Pancreas (tissue), 10 donors: ENCODE measurements at places on chromosomes 4 and X. TPM values are rescaled to one million over a fixed set of nuclear protein-coding genes. Genes with fewer than 3 reads are reported as not detected.
A peak's percentile ranks its signal among the peaks of the same experiment; 100 is the strongest.

Gene HTN1
- total RNA-seq: not detected

GRCh38 chr4:63325140-63325539 is 1084.1 kb downstream of the TECRL start:
- DNase-seq: no peak

Gene NDNF
- total RNA-seq: 0.12 TPM

Gene RAB40A
- 0.19 TPM for total RNA-seq

GRCh38 chrX:107970073-107970472 is 12.1 kb downstream of the TEX13B start:
- no peak for DNase-seq

Gene UGT2B15
- total RNA-seq: 19.1 TPM

GRCh38 chr4:5991405-5991804 is 26.8 kb downstream of the C4orf50 start:
- no peak for DNase-seq

Gene HTR2C
- total RNA-seq: not detected

DNA sequence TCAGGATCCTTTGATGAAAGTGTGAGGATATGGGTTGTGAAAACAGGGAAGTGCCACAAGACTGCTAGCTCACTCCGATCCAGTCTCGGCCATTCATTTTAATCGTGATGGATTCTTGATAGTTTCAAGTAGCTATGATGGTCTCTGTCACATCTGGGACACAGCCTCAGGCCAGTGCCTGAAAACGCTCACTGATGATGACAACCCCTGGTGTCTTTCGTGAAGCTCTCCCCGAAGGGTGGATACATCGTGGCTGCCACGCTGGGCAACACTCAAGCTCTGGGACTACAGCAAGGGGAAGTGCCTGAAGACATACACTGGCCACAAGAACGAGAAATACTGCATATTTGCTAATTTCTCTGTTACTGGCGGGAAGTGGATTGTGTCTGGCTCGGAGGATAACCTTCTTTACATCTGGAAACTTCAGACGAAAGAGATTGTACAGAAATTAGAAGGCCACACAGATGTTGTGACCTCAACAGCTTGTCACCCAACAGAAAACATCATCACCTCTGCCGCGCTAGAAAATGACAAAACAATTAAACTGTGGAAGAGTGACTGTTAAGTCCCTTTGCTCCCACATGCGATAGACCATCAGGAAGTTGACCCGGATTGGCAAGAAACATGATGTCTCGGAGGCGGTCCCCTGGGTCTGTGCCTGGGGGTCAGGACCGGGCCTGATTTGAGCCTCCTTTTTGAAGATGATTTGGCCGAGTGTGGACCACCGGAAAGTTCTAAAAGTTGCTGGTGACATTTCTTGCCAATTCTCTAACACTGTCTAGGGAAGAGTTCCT is 22.2 kb downstream of the LIAS start:
- no peak for DNase-seq

DNA sequence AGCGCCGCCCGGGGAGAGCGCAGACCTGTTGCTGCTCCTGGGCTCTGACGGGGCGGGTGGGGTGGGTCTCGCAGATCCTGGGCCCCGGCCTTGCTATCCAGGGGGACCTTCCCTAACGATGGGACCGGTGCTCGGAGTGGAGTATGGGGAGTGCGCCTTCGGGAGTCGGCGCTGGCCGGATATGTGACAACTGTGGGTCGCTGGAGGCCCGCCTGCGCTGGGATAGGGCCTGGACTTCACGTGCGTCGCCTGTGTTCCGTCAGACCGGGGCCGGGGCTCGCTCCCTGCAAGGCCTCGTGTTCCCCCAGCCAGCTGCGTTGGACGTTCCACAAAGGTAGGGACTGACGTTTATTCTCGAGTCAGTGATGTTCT is 1.3 kb downstream of the TBL1X start:
- peak; percentile 82 for DNase-seq

DNA sequence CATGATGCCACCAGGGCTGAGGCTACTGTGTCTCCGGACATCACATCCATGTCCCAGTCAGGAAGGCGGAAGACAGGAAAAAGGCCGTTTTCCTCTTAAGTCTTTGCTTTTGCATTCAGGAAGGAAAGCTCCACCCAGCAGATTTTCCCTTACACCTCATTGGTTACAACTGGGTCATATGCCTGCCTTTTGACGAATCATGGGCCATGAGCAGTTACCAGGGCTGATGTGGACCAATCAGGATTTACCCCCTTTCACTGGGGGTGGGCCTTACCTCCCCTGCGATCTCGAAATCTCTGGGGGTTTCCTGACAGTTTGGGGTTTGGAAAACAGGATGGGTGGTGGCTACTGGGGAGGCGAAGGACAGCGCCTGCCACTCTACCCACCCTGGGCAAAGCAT is 52.5 kb upstream of the GRPEL1 start:
- DNase-seq: no peak

Gene CXCL5
- total RNA-seq: 0.23 TPM

DNA sequence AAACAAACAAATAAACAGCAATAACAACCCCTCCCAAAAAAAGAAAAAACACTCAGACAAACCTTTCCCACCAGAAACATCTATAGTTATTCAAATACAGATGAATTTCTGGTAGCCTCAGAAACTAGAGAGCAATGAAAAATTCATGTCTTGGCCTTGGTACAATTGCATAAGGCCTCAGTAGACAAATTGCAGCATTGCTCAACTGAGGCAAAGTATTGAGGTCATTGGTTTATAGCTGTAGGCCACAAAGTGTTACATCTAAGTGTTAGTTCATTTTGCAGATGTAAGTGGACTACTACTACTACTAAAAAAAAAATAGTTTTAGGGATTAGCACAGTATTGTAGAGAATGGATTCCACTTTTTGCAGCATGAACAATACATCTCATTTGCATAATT is 2268.3 kb downstream of the ARAP2 start:
- DNase-seq: no peak

DNA sequence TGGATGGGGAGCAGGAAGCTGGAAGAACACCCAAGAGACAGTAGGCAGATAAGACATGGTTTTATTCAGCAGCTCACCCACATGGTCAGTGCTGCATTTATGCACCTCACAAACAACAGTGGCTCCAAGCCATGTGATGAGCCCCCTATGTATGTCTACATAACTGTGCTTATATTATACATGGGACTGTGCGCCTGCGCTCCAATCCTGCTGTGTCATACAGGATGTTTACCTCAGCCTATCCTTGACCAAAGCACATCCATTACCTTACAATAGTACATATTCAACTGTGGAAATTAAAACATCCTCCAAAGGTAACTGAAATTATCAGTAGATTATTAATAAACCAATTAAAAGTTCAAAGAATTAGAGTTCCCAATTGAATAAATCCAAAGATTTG is 44.1 kb upstream of the SGMS2 start:
- DNase-seq: no peak

Gene TLR6
- 3.9 TPM for total RNA-seq

GRCh38 chrX:37378830-37379229 is 29.7 kb downstream of the PRRG1 start:
- no peak for DNase-seq

Gene CT55
- not detected for total RNA-seq

- peak; percentile 22 for DNase-seq
Observed at GRCh38 chr4:2257361-2258081, 4.4 kb downstream of the MXD4 start.

- peak; percentile 25 for DNase-seq
Observed at GRCh38 chr4:37245391-37245954, 930 bp downstream of the NWD2 start.

Gene VEGFD
- total RNA-seq: 0.49 TPM

DNA sequence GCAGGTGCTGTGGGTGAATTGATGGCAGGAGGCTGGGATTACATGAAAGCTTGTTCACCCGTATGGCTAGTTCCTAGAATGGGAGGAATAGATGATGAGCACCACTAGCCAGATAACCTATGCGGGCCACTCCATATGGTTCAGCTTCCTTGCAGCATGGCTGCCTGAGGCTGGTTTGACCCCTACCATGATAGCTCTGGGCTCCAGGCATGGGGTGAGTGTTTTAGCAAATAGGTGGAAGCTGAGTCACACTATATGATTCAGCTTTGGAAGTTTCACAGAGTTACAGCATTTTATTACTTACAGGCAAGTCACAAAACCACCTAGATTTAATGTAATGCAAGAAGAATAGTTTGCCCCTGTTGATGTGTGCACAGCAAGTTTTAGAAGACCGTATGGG is 603.2 kb downstream of the STIM2 start:
- DNase-seq: no peak

DNA sequence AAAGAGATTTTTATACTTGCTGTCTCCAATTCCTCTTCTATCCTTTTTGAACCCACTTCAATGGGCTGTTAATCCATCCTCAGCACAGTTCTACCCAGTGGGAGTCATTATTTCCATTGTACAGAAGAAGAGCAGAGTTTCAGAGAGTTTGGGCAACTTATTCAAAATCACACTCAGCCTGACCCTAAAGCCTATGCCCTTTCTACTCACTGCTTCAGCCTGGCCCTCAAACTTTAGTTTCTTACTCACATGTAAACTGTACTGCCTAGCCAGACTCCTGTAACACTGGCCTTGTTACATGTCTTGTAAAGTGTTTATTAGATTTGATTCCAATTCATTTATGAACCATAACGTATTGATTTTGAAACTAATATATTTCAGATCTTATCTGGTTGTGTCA is 25.1 kb upstream of the USO1 start:
- no peak for DNase-seq

Gene MBNL3
- 7.8 TPM for total RNA-seq

- DNase-seq: peak; percentile 55
Observed at GRCh38 chr4:121156822-121157769, 7.0 kb downstream of the TNIP3 start.

DNA sequence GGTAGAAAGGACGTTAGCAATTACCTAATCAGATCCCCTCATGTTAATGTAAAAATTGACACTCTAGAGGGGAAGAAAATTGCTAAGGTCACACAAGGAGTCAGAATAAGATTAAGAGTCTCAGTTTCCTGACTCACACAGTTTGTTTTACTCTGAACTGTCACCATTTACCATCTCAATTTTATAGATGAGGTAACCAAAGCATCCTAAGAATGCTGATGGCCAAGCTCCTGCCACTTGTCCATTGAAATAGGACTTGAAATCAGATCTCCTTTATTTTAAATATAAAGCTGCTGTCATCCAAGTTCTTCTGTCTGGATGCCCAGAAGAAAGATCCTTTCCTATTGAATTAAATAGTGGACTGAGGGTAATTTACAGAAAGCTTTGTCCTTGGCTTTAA is 114.8 kb upstream of the VAMP7 start:
- DNase-seq: no peak

- DNase-seq: no peak
Observed at GRCh38 chr4:181504924-181505323, 738.3 kb upstream of the TENM3 start.

DNA sequence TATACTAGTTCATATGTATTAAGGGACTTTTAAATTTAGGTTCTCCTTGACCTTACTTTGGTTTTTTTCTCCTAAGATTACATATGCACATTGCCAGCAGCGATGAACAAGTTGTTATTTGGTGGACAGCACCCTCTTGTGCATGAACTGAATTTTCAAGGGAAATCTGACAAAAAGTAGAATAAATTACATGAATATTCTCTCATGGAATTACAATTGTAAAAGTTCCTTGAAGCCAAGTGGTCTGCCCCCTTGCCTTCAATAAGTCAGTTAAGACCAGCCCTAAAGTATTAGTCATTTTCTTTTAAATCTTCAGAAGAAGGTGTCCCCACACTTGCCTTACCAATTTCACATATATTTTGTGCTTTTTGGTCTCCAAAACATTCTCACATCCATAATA is 30.7 kb upstream of the SMARCA5 start:
- DNase-seq: no peak

Gene TMEM150C
- 1.8 TPM for total RNA-seq

GRCh38 chr4:183241721-183242151 is 78.3 kb downstream of the CLDN22 start:
- no peak for DNase-seq

GRCh38 chr4:179307297-179308136 is 1865.3 kb upstream of the AGA start:
- no peak for DNase-seq

GRCh38 chrX:132853040-132853439 is 105.4 kb downstream of the HS6ST2 start:
- DNase-seq: no peak
